ENCODE measurements at places on chromosomes 5 and 9.

DNA sequence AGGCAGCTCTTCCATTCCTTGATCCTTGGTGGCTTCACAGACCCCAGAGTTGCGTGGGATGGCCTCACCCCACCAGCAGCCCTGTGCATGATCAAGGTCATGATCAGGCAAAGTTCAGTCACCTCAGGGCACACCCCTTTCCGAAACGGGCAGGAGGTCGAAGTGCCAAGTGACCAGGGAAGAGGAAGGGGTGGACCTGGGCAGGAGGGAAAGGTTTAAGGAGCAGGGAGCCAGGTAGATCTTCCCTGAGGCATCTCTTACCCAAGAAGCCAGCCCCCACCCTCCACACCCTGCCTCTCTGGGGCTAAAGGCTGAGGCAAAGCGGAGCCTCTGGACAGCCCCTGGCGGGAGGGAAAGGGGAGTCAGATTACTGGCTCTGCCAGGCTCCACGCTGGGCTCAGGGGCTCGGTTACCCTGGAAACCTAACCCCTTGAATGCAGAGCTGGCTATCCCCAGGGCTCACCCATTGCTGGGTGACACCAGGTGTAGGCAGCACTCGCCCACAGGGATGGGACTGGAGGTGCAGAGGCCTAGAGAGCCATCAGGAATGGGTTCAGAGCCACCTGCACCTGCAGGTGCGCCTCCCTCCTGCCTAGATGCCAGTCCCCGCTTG lies 3.6 kb downstream of the MGAT4B start:
- DNase-seq: peak; percentile 6

GRCh38 chr5:56095579-56096102 lies 100.9 kb upstream of the IL6ST start:
- peak; percentile 45 for DNase-seq

- no peak for DNase-seq
Observed at GRCh38 chr5:117652958-117653280, 1078.3 kb upstream of the SEMA6A start.

- no peak for DNase-seq
Observed at GRCh38 chr5:4722886-4723285, 417.2 kb upstream of the ADAMTS16 start.

DNA sequence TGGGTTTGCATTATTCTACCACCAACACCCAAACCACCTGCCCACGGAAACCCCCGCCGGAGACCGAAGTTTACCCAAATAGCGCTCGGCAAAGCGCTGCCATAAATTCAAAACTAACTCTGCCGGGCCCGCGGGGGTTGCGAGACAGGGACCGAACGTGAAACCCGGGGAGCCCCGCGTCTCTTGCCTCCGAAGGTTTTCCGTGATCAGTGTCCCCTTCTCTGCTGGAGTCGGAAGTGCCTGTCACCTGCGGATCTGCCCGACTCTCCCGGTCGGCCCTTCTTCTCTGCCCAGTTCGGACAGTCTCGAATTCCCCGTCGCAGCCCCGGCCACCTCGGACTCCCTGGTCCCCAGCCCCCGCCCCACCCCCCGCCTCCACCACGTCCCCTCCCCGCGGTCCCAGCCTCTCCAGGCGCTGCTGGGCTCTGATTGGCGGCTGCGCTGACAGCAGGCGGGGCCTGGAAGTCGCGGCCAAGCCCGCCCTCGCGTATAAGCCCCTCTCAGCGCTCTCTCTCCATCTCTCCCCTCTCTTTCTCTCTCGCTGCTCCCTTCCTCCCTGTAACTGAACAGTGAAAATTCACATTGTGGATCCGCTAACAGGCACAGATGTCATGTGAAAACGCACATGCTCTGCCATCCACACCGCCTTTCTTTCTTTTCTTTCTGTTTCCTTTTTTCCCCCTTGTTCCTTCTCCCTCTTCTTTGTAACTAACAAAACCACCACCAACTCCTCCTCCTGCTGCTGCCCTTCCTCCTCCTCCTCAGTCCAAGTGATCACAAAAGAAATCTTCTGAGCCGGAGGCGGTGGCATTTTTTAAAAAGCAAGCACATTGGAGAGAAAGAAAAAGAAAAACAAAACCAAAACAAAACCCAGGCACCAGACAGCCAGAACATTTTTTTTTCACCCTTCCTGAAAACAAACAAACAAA lies at the start of gene RORB:
RORB (plus strand) TSS at position 517 of the 929 bp plus-strand sequence. CDS start 642 bp downstream, outside the sequence.
- DNase-seq: peak; percentile 74

DNA sequence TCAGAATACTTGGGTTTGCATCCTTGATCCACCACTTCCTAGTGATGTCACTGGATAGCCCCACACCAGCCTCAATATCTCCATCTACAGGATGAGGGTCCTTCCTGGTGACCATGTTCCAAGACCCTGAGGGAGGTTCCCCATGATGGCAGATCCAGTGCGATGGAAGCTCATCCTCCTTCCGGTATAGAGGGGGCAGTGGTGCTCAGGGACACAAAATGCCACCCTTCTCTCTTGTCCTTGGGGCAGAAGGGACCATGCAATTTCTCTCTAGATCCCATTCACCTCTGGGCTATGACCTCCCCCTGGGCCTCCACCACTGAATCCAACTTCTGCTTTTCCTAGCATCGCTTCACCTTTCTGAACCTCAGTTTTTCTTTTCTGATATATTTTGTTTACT lies 5.4 kb upstream of the SLC25A51 start:
- no peak for DNase-seq

DNA sequence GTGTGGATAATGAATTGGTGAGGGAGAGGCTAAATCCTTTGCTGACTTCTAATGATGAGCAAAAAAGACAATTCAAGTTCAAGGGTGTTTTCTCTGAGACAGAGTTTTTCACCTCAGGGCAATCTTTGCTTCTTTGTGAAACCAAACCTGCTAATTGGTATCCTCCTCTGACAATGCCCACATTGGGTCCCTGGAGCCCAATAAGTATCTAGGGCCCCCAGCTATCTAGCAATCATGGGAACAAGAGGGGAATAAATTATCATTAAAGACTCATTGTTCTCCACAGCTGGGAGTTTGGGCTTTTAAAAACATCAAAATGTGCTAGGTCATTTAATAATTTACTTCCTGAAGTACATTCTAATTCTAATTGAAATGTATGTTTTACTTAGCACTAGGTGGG lies 227.3 kb downstream of the TMEM167A start:
- no peak for DNase-seq

GRCh38 chr5:96648023-96648422 lies 14.2 kb upstream of the CAST start:
- no peak for DNase-seq

- peak; percentile 34 for DNase-seq
Observed at GRCh38 chr9:99173570-99174504, 47.9 kb downstream of the ALG2 start.

DNA sequence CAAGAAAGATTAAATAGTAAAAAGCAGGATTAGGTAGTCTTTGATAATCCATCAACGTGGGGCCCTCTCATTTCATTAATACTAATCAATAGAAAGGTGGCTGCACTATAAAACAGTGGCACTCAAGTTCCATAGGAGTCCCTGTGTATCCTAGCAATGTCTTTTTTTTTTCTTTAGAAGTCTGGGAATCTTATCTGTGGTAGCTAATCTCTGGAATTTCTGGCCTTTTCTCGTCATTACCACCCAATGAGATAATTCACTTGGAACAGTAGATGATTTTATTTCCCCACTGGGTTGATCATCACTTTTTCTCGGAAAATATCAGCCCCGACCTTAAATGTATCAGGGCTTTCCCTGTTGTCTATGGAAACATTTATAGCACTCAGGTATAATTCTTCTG lies 86.8 kb upstream of the CDH6 start:
- DNase-seq: no peak

GRCh38 chr5:2708132-2708531 lies 43.3 kb downstream of the IRX2 start:
- DNase-seq: no peak

GRCh38 chr9:9045572-9045971 lies 1246.0 kb upstream of the DMAC1 start:
- no peak for DNase-seq

DNA sequence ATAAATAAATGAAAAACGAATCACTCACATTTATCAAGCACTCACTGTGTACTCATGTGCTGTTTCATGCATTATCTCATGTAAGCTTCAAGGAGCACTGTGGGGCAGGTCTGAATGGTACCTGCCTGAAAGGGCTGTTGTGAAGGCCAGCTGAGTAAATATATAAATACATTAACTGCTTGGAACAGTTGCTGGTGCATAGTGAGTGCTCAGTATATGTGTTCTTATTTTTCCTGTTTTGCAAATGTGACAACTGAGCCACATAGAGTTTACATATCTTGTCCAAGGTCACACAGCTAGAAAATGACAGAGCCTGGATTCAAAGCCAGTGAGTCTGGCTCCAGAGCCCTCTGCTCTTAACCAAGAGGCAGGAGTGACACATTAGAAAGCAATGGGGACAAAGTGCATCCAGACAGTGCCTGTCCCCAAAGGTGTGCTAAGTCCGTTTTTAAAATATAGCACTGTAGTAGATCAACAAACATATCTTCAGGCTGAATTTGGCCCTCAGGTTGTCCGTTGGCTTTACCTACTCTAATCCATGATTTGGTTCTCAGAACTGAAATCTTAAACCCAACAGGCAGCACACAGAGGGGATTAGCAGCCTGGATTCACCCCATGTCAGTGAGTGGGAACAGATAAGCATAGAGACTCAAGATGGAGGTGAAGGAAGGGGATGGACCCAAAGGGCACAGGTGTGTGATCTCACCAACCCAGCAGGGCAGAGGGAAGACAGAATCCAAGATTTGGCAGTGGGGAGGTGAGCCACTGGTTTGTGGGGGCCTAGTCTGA lies 70.8 kb downstream of the WWC1 start:
- DNase-seq: no peak

GRCh38 chr5:78799266-78800017 lies 150.9 kb upstream of the LHFPL2 start:
- no peak for DNase-seq
